ENCODE measurements at places on chromosomes 12 and 14. TPM values are rescaled to one million over a fixed set of nuclear protein-coding genes. Genes with fewer than 3 reads are reported as not detected.
A peak's percentile ranks its signal among the peaks of the same experiment; 100 is the strongest.

Gene HOXC12
- not detected for total RNA-seq

DNA sequence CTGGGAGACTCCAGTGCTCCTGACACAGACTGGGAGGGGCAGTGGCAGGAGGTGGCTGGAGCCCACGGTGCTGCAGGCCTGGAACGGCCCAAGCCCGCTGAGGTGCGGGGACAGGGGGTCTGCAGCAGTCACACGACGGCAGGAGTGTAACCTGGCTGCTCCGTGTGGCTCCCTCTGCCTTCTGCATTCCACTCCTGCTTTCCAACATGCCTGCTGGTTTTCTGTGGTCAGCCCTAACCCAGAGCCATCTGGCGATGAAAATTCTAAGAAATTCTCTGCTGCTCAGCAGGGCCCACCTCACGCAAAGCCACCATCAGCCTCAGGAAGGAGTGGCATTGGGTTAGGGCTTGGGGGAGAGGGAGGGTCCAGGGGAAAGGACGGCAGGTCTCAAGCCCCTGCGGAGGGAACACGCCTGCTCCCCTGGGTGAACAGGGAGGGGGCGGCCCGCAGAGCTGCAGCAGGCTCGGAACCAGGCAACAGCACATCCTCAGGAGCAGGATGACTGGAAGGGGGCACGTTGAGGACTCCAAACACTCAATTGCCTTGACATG, 5.0 kb upstream of the FBRSL1 start:
- DNase-seq, result no peak

Gene LHX5
- not detected for total RNA-seq

- no peak for DNase-seq
Observed at GRCh38 chr12:20585913-20586312, 109.2 kb upstream of the SLCO1C1 start.

Gene OR4E2
- not detected for total RNA-seq

DNA sequence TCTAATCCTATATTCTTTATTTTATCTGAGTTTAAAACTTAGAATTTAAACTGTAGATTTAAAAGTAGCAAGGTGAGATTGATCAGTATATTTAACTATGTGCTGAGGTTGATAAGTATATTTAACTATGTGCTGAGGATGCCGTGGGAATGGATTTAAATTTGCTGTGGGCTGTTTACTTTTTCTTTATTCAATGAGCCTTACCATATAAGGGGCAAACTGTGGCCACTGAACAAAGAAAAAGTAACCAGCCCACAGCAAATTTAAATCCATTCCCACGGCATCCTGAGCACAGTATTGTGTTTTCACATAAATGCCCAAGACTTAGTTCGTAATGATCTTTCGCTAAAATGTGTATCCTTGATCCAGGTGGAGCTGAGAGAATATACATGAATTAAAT, 43.1 kb downstream of the PROX2 start:
- no peak for DNase-seq

DNA sequence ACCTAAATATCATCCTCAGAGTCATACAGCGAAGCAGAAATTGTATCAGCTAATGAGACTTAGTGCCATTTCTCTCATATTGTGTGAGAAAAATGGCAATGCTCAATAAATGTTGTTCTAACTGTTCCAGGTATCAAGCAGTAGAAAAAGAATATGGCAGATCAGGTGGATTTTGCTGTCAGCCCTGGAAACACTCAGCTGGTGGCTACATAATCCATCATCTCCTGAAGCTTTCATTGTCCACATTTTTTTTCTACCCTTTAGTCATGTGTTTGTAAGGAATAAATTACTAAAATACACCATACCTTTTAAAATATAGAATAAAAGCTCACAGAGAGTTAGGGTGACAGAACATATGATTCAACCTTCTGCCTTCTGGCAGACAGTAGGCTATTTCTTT, 840.3 kb downstream of the DIO2 start:
- no peak for DNase-seq

DNA sequence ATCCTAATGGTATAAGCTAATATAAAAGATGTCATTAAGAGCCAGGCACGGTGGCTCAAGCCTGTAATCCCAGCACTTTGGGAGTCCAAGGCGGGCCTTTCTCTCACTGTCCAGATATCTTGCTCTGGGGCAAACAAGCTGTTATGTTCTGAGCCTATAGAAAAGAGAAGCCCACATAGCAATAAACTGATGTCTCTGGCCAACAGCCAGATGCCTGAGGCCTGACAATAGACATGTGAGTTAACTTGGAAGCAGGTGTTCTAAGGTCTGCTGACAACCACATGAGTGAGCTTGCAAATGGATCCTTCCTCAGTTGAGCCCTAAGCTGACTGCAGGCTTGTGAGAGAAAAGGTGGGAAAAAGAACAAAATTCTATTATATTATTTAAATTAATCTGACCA, 25.0 kb downstream of the YAF2 start:
- peak; percentile 29 for DNase-seq

DNA sequence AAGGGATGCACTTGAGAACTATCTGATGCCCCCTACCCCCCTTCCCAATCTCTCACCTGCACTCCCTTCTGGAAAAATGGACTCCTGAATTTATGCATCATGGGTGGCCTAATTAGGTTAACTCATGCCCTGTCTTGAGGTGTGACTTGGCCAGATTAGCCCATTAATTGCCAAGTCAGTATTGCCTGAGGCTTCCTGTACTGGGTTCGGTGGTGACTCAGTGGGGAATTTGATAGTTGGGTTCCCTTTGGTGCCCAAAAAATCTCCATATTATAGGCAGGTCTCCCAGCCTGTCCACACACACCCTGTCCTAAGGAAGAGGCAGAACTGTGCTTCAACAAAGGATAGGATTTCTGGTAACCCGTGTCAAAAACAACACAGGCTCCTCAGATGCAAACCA, 146.1 kb downstream of the CHST11 start:
- DNase-seq, result no peak

DNA sequence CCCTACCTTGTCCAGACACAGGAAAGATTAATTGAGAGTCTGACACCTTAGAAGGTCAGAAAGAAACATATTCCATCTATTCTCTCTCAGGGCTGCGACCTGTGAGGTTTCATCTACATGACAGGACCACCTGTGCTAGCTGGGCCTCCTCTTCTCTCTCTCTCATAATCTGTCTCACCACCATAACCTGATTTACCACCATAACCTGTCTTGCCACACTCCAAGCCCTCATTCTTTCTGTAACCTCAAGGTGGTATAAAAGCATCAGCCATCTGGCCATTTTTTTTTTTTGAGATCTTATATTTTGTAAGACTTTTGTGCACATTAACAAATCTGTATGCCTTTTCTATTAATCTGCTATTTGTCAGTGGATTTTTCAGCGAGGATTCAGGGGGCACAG, 75.5 kb downstream of the ACADS start:
- no peak for DNase-seq

All from pulmonary artery endothelial cell (primary cell).